ENCODE measurements at places on chromosomes 16 and 17.

GRCh38 chr17:17022456-17022855, 19.8 kb upstream of the MPRIP start:
- DNase-seq: no peak

DNA sequence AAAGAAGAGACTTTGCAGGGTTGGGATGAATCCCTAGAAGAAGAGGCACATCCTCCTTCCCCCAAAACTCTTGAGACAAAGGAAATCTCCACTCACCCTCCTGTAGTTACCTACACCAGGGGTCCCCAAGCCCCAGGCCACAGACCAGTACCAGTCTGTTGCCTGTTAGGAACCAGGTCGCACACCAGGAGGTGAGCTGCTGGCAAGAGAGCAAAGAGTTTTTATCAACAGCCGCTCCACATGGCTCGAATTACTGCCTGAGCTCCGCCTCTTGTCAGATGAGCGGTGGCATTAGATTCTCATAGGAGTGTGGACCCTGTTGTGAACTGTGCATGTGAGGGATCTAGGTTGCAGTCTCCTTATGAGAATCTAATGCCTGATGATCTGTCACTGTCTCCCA, 98.9 kb downstream of the CCT6B start:
- no peak for DNase-seq

DNA sequence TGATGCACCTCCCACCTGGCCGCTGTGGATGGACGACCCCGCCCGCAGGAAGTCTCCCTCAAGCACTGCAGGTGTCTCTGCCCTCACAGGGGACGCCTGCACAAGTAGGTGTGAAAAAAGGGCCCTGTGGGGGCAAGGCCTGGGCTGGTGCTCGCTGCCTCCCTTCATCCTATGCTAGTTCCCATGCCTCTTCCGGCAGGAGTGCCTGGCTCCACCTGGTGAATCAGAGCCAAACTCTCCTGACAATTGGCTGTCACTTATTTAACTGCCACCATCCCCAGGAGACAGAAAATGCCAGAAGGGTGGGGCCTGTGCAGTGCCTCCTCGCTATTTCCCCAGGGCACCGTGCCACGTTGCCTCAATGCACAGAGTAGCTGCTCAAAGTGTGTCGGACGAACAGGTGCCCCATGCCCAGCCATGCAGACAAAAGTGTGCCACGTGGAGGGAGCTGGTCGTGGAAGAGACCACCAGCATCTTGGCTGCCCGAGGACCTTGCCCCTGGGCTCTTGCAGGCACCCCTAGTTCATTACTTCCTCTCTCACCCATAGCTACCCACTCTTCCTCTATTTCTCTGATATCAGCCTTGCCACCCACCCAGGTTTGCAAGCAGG, 170.7 kb downstream of the SEC14L1 start:
- no peak for DNase-seq

DNA sequence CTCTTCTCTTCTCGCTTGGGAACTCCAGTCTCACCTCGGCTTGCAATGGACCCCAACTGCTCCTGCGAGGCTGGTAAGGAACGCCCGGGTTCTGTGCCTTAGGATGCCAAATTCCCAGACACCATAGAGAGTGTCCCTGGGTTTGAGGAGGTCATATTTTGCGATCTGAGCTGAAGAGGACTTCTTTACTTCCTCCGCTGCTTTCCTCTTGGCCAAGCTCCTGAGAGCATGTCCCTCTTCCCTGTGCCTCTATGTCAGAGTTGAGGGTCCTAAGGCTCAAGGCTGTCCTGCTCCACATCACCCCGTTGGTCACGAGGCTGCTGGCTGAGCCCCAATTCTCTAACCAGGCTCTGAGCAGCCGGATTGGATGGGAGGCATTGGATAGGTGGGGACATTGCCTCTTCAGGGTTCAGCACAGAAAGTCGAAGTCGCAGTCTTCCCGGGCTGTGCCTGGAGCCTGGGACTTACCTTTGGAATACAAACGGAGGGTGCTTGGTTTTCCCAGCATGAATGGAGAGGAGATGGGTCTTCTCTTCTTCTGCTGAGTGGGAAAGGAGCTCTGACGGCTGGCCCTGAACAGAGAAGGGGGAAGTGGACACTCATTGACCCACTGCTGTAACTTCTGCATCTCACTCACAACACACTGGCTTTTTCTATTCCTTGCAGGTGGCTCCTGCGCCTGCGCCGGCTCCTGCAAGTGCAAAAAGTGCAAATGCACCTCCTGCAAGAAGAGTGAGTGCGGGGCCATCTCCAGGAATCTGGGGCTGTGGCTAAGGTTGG, 416 bp downstream of the MT1H start:
- no peak for DNase-seq

DNA sequence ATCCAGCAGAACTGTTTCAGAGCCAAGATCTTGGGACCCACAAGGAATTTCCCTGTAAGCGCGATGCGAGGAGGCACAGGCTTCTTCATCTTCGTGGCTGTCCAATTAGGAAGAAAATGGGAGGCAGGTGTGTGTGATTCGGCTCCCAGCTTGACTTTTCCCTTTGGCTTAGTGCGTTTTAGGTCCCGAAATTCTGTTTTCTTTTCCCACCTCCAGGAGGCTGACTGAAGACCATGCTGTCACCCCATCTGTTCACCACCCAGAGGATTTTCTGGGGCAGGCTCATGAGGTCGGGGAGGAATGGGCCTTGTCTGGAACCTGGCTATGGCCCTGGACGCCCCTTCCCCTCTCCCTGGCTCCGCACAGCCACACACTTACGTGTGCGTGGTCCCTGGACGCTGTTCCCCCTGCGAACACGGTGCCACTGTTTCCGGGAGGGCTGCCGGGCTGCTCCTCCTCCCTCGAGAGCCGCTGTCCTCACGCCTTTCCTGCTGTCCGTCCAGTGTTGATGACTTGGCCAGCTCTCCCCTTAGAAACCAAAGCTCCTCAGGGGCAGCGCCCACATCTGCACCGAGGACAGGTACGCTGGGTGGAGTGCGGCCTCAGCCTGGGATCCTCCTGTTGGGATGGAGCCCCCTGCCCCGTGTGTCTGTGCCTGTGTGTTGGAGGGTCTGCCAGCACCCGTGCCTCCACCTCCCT, 2.7 kb upstream of the PABPN1L start:
- DNase-seq: no peak

GRCh38 chr16:78742501-78743283, 643.2 kb downstream of the WWOX start:
- no peak for DNase-seq

DNA sequence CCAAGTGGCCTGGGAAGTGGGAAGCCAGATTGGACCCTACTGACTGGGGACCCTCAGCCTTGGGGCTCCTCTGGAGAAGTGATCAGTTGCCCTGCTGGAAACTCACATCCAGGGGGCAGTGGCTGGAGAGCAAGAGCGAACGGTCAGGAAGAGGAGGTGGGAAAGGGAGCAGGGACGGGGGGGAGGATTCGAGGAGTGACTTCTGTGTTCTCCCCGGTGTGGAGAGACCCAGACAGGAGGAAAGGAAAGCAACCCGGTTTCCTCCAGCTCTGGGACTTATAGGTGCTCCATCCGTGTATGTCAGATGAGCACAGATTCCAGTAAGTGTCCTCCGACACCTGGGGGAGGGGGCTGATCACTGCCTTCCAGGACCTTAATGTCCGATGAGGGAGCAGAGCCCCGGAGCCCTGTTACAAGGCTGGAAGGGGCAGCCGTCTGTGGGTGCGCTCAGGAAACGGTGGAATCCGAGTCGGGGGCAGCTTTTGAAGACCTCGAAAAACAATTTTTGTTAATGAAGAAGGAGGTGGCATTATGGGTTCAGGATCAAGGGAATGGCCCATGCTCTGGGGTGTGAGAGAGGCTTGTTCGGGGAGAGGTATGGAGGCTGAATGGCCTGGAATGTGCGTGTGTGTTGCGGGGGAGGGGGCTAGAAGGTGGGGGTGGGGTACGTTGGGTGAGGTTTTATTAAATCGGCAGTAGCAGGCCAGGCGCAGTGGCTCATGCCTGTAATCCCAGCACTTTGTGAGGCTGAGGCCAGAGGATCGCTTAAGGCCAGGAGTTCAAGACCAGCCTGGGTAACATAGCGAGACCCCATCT, 34.8 kb upstream of the NDRG4 start:
- DNase-seq: peak; percentile 42

DNA sequence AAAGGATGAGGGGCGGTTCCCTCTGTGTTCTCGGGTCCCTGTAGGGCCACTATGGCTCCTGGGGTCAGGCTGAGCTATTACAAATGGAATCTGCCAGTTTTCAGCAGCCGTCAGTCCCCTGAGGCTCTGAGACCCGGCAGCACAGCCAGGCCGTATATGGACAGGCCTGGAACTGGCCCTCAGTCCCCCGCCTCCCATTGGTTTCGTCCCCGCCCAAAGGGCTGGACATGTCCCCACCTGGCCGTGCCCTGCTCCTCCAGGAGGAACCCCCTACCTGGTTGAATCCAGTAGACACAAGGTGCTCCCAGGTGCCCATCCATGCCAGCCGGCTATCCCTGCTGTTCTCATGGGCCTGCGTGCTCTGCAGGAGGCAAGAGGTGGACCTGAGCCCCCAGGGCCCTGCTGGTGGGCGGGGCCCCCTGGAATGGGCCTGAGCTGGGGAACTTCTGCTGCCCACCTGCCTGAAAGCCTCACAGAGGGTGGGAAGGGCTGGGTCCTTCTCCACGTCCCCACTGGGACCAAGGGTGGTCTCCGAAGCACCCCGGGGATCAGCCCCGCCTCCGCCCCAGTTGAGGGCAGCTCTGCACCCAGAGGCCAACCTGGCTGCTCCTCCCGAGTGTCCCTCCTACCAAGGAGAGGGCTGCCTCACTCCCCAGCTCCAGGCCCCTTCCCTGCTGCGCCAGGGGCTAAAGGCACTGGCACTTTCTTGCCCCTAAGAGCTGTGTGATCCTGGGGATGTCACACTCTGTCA, 16.8 kb downstream of the VASN start:
- DNase-seq: no peak

GRCh38 chr17:75727391-75727790, 6.1 kb downstream of the ITGB4 start:
- DNase-seq: no peak

- DNase-seq: no peak
These were observed 22.1 kb downstream of the HS3ST6 start for GRCh38 chr16:1895949-1896675.

DNA sequence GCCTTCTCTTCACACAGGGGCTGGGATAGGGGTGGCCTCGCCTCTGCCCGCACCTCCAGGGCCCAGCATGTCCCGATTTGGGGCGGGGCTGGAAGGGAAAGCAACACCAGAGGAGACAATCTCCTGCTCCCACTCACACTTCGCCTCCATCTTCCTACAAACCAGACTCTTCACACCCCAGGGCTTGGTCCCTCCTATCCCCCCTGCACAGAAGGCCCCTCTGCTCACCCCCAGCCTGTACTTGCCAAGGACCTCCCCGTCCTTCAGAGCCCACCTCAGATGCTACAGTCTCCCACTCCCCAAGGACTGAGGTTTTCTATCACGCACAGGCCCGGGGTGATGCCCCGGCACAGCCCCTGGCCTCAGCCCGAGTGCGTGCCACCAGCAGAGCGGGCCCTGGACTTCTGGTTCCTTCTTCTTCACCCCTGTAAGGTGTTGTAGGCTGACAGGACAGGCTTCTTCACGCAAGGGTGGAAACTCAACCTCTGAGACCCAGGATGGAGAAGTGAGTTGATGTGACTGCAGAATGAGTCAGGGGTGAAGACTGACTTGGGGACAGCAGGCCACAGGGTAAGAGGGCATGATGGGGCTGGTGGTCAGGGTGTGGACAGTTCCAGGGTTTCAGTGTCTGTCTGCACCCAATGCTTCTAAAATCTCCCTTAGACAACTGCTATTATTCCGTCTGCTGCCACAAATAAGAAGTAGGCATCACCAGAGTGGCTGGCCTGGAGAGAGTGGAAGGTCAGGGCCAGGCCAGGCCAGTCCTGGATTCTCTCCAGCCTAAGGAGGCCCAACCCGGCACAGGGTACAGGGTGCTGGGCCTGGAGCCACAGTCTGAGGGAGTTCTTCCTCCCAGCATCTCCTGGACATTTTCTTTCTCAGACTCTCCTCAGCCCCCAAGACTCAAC, 2.5 kb downstream of the ITGAE start:
- peak; percentile 40 for DNase-seq

GRCh38 chr16:85441189-85441889, 171.8 kb upstream of the GSE1 start:
- DNase-seq: no peak

DNA sequence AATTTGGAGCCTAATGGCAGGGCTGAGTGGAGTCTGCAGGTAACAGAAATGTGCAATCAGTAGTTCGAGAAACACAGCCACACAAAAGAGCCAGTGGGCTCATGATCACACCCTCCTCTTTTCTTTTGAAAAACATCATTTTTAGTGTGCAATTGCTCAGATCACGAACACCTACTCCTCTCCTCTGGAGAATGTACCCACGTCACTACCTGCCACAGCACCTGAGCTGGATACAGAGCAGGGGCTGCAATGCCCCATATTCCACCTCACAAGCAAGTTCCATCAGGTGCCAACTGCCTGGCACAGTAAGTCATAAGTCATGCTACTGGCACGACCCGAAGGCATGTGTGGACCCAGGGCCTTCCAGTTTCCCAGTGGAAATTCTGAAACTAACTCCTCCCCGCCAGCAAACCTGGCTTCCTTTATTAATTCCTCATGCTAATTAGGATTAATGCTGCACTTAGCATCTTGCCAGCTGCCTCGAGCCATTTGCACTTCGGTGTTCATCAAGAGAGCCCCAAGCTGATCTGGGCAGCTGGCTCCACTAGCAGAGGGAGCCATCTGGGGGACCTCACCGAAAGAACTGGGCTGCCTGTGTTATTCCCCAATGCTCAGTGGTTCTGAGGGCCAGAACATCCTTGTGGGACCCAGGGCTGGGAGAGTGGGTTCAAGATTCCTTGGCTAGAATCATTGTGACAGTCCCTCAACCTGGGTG, 2.4 kb downstream of the CACNG4 start:
- DNase-seq: no peak

DNA sequence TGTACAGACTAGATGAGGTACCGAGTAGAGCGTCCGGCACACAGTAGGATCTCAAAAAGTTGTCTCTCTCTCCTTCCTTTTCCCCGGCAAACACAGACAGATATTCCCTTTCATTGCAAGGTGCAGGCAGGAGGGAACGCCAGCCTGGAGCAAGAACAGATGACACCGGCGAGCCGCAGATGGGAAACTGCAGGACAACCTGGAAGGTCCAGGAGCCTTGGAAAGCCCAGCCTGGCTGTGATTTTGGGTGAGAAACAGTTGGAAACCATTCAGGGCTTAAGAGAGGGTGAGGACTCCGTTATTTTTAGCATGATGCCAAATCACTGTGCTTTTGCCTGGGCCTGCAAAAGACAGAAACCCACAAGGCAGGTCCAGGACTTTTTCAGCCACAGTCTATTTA, 7.3 kb downstream of the CDH11 start:
- DNase-seq: no peak

- no peak for DNase-seq
These were observed 131.6 kb downstream of the MRTFB start for GRCh38 chr16:14202697-14203096.

DNA sequence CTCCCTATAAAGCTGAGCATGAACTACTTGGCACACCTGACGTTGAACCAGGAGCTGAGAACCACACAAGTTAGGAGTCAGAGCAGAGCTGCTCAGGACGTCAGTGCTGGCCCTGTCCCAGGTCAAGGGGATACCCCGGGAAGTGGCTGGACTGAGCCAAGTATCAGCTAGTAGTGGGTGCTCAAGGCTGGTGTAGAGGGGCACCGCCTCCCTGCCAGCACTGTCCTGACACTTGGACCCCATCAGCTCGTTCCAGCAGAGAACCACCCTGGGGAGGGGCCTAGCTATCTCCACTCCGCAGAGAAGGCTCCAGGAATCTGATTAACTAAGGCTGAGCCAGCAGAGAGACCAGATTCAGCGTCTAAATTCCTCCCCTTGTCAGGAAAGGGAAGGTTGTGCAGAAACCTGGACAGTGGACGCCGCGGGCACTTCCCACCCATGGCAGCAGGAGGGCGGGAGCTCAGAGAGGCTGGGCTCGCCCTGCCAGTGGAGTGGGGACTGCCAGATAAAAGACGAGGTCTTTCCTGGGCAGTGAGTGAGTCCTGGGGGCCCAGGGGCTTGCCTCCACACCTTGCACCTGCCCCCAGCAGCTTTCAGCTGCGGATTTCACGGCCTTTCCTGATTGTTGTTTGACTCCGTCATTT, 21.0 kb downstream of the C16orf90 start:
- DNase-seq: no peak

All from myocyte (in vitro differentiated cells).